Activated CD8-positive, alpha-beta T cell treated with anti-CD3 and anti-CD28 coated beads, Interleukin-2, amount 10 ng/mL, durations not matched to agents 7 days and 5 days (primary cell): ENCODE measurements at places on chromosomes 16 and 17. TPM values are rescaled to one million over a fixed set of nuclear protein-coding genes. Genes with fewer than 3 reads are reported as not detected.

DNA sequence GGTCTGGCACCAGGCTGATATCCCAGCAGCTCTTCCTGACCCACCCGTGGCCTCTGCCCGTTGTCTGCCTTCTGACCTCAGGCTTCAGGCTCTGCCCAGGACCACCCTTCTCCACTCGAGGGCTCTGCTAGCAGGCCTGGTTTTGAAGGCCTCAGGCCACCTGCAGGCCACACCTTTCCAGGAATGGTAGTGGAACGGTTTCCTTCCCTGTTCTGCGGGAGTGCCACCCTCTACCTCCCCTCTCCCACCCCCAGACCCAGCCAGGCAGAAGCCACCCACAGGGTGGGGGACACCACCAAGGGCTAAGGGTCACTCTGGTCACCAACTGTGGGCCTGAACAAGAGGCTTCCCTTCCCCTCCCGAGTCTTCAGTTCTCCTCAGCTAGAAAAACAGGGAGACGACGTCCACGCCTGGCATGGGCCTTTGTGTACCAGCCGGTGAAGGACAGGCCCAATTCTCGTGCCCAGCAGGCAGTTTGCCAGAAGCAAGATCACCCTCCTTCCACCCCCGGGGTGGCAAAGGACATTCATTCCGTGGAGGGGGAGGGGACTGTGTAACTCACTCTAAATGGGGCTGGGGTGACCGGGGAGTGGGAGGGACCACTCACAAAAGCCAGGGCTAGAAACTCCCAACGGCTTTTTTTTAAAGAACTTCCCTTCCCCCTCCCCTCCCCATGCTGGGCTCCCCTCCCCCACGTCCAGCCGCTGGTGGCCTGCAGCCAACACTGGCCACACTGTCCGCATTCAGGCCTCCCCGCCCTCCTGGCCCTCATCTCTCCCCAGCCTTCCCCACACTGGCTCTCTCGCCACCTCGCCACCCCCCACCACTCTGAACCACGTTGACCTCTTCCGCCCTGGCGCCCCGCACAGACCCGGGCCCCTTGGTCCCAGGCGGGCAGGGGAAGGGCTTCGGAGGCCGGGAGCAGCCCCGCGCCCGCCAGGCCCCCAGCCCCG is 7.7 kb downstream of the CBX4 start:
- peak; percentile 20 for DNase-seq

The C17orf67 gene
- total RNA-seq, result 3.2 TPM

The HSD17B2 gene
- total RNA-seq, result not detected

DNA sequence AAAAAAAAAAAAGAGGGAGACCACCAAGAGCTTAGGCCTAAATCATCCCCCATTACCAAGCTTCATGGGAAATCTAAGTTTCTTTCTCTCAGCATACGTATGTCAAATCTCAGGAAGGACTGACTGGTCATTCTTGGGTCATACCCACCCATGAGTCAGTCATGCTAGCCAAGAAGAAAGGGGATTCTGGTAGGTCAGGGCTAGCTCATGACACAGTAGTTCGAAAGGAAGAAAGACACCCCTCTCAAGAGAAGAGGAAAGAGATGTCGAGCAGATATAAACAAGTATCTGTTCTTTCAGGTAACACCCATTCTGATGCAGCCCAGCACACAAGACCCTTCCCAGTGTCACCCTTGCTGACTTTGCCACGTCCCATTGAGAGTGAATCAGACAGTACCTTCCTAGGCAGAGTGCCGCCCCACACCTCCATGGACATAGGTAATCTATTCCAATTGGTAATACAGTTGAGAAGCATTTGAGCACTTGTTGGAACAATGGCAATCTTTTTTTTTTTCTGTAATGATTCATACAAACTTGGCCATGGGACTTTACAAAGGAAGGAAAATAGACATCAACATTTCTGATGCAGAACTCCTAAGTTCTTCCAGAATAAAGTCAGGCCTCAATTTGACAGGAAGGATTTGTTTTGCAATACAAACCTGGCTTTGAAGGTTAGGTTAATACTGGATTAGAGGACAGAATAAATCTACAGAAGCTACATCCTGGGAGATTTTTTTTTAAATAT is 38.2 kb downstream of the COPRS start:
- DNase-seq, result no peak
